ENCODE measurements at places on chromosomes 11 and 22.
A peak's percentile ranks its signal among the peaks of the same experiment; 100 is the strongest.

- DNase-seq, result no peak
Observed at GRCh38 chr22:25404556-25404927, 159.9 kb upstream of the GRK3 start.

DNA sequence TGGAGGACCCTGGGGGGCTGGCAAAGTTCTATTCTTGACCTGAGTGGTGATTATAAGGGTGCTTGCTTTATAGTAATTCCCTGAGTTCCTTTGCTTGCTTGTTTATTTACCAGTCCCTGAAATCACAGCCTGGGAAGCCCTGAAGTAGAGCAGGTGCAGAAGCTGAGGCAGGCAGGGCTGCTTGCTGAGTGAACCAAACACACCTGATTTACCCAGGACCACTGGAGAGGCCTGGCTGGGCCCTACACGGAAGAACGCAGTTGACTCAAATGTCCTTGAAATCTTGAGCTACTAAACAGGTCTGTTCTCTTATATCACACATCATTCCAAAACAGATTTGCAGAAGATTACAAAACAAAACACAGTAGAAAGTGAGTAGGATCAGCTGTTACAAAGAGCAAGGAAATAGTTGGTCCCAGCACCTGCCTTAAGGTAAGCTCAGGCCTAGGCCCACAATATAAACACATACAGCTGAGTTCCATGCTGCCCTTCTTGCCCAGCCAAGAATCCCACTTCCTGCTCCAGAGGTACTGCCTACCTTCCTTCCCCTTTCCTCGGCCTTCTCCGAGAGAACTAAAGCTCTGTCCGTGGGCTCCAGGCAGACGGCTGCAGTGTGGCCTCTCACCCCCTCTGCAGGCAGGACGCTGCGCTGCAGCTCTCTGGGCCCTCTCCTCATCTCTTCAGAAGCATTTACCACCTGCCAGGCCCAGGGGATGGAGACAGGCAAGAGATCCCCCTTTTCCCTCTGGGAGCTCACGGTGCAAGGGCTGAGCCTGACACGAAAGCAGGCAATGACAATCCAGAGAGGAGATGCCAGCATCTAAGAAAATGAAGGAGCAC, 46.1 kb upstream of the SCUBE2 start:
- DNase-seq, result peak; percentile 63

DNA sequence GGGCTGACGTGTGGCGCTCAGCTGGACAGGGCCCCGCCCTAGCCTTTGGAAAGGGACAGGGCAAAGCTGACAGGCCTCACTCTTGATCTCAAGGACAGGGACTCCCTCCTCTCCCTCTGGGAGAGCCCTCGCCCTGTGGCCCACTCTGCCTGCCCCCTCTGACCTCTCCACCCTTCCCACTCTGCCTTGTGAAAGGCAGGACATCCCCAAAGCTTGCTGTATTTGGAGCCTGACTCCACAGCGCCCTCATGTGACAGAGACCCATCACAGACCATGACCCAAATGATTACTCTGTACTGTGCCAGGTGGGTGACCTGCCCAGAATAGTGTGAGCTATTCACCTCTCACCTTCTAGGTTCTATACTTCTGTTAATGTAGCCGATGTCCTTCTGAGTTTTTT, 18.8 kb downstream of the P2RY2 start:
- peak; percentile 28 for DNase-seq

GRCh38 chr22:22425783-22426624, 82.5 kb downstream of the ZNF280B start:
- no peak for DNase-seq

DNA sequence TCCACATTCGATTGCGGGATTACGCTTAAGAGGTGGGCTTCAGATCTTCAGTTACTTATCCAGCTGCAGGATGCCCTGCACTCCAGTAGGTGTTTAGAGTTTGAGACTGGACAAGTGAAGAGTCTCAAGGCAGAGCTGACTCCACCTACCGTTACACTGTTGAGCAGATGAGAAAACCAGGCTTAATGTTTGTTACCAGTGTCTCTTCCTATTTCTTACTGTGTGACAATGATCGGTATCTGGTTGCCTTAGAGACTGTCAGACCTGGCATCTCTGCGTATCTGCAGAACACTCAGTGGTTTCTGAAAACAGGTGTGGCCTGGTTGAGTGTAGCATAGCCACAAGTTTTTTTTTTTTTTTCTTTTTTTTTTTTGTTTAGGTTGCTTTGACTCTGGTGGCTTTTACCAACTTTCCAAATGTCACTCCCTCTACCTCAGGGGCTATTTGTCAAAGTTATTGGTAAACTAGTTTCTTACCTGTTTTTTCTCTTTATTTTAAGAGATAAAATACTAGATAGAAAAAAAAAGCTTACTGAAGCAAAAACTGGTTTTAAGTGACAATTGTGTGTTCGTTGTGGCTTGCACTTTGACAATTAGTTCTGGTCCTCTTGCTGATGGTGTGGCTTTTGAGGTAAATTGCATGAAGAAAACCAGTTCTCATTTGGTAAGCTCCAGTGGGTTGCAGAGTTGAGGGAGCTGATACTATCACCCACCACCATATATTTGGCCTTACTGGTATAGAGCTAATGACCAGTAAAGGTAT, 284.8 kb downstream of the ETS1 start:
- DNase-seq, result peak; percentile 94

GRCh38 chr11:77510851-77511250, 37.0 kb upstream of the PAK1 start:
- no peak for DNase-seq

DNA sequence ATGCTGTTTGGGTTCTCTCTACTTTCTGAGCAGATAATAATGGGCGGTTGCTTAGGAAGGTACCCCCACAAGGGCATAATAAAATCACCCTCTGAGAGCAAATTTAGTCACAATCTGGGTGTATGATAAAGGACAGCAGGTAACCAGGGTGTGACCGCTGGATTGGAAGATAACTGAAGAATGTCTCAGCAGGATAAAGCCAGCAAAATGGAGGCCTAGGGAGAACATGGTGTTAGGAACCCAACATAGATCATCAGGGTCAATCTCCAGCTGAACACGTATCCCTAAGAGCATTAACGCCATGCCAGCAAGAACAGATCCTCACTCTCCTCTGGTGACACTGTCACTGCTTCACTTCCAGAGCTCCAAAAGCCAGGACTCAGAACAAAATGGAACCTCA, 64.5 kb upstream of the SCUBE2 start:
- no peak for DNase-seq

DNA sequence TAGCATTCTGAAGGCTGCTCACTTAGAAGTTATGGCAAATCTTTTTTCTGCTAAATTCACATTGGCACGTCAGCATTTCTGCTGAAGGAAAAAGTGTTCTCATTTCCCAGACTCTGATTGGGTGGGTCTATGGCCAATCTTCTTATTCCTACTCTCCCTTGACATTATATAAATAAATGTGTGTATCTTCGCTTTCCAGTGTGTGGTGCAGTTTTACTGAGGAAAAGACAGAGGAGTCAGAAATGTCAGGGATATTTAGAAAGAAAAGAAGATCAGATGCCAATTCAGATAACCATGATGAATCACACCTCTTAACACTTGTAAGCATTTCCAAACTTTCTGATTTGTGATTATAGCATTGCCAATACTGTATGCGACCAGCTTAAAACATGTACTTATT, 3.2 kb upstream of the BDNF start:
- no peak for DNase-seq

GRCh38 chr11:131540676-131541075, 170.3 kb downstream of the NTM start:
- no peak for DNase-seq

DNA sequence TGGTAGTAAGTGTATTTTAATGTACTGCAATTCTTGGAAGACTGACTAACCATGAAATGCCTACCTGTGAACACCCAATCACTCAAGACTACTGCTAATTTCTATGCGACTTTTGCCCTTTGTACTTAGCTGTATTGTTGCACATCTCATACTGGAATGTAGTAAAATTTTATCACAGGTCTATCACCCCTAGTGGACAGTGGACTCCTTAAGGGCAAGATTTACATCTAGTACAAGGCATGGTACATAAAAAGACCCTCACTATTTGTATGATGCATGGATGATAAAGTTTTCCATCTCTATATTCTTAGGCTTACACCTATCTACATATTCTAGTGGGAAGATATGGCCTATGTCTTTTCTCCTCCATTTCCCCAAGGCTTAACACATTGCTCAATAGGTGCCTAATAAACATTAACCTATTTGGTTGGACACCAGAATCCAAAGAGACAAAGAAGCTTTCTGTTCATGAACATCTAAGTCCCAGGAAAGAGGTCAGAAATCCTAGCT, 26.1 kb downstream of the SERGEF start:
- no peak for DNase-seq

- no peak for DNase-seq
Observed at GRCh38 chr22:48145738-48146137, 1383.3 kb downstream of the TBC1D22A start.

DNA sequence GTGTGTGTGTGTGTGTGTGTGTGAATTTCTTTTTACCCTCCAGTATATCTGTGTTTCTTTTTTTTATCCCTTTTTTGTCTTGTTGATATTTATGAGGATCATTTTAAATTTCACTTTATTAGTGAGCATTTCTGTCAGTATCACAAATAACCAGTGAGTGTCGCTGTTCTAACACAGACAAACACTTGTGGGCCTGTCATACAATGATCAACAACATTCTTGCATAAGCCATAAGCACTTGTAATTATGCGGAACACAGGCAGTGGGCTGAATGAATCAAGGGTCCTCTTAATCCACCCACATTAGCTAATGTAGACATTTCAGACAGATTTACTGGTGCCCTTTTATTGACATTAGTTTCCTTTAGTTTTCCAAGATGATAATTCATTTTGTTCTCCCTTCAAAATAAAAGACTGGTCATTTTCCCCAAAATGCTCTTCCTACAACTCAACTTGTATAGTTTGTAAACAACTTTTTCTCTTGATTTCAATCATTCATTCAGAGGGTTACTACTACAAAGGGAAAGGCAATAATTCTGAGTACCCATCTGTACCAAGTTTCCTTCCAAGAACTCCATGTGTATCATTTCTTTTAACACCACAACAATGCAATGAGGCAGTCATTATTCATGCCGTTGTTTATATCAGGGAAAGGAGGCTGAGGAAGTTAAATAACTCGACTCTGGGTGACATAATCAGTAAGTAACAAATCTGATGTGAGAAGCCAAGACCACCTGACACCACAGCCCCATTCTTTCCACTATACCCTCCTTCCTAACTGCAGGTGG, 34.5 kb upstream of the ANO3 start:
- peak; percentile 4 for DNase-seq

DNA sequence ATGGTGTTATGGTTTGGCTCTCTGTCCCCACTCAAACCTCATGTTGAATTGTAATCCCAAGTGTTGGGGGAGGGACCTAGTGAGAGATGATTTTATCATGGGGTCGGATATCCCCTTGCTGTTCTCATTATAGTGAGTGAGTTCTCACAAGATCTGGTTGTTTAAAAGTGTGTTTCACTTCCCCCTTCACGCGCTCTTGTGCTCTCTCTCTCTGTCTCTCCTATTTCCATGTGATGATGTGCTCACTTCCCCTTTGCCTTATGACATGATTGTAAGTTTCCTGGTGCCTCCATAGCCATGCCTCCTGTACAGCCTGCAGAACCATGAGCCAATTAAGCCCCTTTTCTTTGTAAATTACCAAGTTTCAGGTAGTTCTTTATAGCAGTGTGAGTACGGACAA, 765.1 kb downstream of the KCNA4 start:
- DNase-seq, result no peak

DNA sequence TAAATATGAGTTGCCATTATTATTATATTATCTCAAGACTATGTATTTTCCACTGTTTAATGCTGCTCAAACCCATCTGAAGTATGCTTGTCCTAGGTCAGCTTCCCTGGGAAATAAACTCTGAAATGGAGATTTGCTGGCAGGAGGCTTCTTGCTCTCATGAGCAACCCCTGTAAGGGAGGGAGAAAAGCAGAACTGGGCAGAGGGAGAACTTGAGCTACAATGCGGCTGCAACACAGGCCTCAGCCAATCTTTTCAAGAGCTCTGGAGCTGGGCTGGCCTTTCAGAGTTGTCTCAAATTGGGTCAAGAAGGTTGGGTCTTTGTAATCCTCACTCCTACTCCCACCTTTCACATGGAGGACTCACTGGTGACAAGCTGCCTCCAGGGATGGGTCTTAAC, 412.6 kb downstream of the TENM4 start:
- no peak for DNase-seq

DNA sequence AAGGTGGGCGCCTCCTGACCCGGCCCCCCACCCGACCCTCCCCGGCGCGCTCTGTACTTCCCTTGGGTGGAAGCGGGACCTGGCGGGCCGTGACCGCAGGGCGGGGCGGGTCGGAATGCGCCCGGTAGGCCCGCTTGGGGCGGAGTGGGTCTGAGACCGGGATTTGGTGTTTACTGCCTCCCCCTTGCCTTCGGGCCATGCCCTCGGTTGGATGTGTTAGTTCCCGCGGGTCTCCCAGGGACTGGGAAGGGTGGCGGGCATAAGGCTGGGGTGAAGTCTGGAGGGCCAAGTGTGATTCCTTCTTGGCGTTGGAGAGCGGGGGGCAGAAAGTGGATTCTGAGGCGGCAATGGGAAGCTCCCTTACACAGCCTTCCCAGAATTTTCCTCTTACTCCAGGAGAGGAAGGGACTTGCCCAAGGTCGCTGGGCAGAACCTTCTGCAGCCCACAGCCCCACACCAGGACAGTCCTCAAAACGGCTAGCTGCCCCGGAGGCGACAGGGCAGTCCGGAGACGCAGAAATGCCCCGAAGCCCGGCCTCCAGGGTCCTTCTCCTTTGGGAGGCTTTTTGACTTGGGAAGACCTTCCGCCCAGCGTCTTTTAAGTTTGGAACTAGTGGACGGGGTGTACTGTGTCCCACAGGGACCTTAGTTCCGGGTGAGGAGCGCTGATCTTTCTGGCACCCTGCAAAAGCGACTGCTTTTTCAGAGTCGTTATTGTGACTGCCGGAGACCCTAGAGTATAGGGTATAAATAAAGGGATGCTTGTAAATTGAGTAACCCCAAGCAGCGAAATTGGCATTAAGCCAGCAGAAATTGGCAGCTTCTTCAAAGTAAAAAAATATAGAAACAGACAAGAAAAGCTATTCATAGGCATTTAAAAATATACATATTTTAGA, 647 bp downstream of the SWAP70 start:
- DNase-seq, result peak; percentile 11

GRCh38 chr22:18067548-18068341, 10.0 kb upstream of the PEX26 start:
- no peak for DNase-seq

Measured in CD4-positive, alpha-beta T cell treated with Interleukin-10 for 1 hour (primary cell).